ENCODE measurements at places on chromosomes 7 and 10. TPM values are rescaled to one million over a fixed set of nuclear protein-coding genes. Genes with fewer than 3 reads are reported as not detected.

DNA sequence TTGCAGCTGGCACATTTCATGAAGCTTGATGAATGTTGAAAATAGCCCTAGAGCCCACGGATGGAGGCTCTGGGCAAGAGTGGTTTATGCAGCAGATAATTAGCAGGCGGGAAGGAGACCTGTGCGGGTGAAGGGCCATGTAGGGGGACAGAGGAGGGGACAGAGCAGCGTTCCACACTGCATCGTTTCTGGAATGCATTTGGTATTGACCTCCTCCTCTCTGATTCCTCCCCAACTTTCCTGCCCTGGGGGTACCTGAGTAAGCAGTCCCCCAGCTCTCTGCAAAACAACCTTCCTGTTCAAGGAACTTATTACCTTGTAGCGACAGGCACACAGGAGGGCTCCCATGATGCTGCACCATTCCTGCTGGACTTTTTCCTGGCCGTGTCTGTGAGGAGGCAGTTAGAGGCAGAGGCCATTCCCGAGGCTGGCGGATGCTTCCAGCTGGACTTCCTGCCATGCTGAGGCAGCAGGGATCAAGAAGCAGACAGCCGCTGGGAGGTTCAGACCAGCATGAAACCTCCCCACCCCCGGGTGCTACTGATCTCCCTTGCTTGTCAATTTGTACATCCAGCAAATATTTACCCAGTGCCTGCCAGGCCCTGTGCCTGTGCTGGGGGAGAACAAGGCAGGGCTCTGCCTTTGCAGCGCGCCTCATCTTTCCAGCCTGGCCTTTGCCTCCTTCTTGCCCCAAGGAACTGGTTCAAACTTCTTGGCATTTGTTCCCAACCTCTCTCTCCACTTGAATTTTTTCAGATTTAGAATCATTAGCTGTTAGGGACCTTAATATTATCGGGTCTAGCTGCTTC is 28.7 kb downstream of the SLC29A3 start:
- no peak for DNase-seq
- peaks cover 19% of the 10 kb centered on the region for H3K27me3 ChIP-seq
- H3K36me3 ChIP-seq = no peaks in the 10 kb centered on the region
- H3K4me1 ChIP-seq = peaks cover 4% of the 10 kb centered on the region
- no peak overlapping the region for H3K27ac ChIP-seq

DNA sequence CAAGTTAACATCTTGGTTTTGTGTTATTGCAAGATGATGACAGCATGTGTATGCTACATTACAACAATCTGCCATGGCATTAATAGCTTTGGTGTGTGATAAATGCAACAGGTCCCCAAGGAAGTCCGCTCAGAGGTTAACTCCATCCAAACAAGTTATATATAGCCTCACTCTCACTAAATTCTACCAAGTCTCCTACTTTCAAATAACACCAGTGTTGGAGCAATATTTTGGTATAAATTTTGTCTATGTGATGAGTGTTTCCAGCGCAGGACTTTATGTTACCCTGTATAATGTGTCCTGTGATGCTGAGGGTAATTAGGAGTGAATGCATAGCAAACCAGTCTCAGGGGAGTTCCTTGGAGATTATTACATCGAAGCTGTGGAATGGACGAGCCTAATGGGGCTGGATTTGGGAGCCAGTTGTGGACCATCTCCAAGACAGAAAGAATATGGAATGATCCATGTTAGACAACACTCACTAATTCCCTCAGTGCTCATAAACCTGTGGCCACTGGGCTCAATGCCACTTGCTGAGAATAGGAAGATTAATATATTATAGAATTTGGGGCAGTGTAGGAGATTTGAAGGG is 127.6 kb upstream of the CXCL12 start:
- no peak overlapping the region for H3K4me3 ChIP-seq
- H3K27me3 ChIP-seq = peaks cover 11% of the 10 kb centered on the region
- no peak for DNase-seq
- no peaks in the 10 kb centered on the region for H3K4me1 ChIP-seq
- no peaks in the 10 kb centered on the region for H3K36me3 ChIP-seq

- H3K4me3 ChIP-seq = no peak overlapping the region
- no peak overlapping the region for H3K27ac ChIP-seq
Observed at GRCh38 chr7:24255139-24255538, 28.9 kb upstream of the NPY start.

DNA sequence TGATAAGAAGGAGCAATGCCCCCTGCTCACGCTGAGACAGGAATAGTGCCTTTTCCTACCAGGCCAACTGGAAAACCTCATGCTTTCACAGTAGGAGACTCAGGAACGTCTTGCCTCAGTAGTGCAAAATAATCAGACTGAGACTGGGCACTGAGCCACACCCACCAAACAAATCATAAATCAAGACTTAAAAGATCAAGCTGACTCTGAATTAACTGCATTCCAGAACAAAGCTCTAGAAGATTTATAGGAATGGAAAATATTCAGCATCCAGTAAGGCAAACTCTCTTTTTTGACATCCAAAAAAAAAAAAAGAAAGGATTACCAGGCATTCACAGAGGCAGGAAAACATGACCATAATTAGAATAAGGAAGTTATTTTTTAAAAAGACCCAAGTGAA is 30.5 kb upstream of the SLC18A3 start:
- peaks cover 3% of the 10 kb centered on the region for H3K27me3 ChIP-seq
- no peak overlapping the region for H3K4me3 ChIP-seq
- no peaks in the 10 kb centered on the region for H3K4me1 ChIP-seq

Gene CADPS2
- polyA plus RNA-seq = 0.10 TPM

Gene XRCC2
- 2.2 TPM for polyA plus RNA-seq

GRCh38 chr10:12109286-12109685 is 20.2 kb upstream of the SEC61A2 start:
- H3K4me1 ChIP-seq = no peaks in the 10 kb centered on the region
- H3K36me3 ChIP-seq = peaks cover 35% of the 10 kb centered on the region
- no peaks in the 10 kb centered on the region for H3K27me3 ChIP-seq
- H3K4me3 ChIP-seq = no peak overlapping the region
- DNase-seq = no peak

Gene CYP17A1
- polyA plus RNA-seq = not detected

GRCh38 chr10:110613341-110613995 is 30.7 kb upstream of the RBM20 start:
- H3K4me3 ChIP-seq = no peak overlapping the region
- peaks cover 6% of the 10 kb centered on the region for H3K4me1 ChIP-seq
- no peak for DNase-seq
- H3K27ac ChIP-seq = no peak overlapping the region

DNA sequence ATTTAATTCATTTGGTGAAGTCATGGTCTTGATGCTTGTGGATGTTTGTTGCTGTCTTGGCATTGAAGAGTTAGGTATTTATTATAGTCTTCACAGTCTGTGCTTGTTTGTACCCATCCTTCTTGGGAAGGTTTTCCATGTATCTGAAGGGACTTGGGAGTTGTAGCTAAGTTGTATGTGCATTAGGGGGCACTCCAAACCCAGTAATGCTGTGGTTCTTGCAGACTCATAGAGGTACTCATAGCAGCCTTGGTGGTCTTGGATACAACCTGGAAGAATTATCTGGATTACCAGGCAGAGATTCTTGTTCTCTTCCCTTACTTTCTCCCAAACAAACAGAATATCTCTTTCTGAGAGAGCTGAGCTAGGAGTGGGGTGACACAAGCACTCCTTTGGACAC is 93.2 kb downstream of the ADCYAP1R1 start:
- H3K27me3 ChIP-seq = no peaks in the 10 kb centered on the region
- H3K36me3 ChIP-seq = no peaks in the 10 kb centered on the region
- DNase-seq = no peak
- H3K4me3 ChIP-seq = no peak overlapping the region

Gene OGDHL
- polyA plus RNA-seq = 0.27 TPM

DNA sequence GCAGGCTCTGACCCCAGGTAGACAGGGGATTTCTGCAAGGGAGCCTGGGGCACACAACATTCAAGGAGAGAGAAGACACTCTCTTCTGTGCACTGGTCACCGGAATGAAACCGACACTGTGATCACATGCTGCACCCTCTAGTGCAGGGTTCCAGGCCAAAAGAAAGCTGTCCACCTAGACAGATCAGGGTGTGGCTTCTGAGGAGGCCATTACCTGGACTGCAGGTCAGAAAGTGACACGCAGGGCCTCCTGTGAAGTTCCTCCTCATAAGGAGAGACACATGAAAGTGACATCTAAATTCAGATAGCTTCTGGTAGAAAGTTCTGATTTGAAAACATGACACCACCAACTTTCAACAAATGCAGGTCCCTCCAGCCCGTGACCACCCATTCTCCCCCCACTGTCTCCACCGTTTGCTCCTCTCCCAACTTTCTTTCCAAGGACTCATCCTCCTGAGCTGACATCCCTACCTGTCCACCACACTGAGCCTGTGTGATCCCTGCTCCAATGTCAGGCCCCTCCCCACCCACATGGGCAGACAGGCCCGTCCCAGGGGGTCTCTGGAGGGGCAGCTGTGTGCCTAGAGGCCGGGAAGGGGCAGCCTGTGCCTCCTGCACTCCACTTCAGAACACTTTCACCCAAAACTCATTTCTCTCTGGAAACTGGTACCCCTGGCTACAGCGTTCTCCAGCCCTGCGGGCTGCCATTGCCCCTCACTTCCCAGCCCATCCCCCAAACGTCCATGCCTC is 198.0 kb downstream of the TNS3 start:
- H3K27me3 ChIP-seq = no peaks in the 10 kb centered on the region
- H3K36me3 ChIP-seq = peaks cover 40% of the 10 kb centered on the region
- DNase-seq = no peak
- H3K4me3 ChIP-seq = no peak overlapping the region
- no peak overlapping the region for H3K27ac ChIP-seq

DNA sequence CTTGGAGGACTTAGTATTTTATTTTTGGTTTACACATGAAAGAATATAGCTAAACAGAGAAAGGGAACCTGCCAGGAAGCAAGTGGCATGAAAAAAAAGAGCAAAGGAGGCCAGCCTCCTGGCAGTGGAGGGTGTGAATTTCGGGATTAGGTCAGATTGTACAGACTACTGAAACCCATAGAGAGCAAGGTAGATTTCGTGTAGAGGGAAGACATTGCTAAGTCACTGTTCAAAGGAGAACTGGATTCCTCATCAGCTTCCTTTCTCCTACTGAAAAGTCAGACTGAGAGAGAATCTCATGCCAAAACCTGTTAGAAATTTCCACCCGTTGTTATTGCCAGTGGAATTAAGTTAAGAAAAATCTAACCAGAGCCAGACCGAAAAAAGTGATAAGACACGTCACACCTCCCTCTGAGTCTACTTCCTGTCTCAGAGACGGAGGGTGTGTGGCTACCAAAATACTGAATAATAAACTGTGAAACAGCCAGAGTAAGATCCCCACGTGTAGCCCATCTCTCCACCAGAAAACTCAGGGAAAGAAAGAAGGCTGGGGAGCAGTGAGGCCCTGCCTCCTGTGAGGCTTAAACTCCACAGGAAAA is 118.8 kb downstream of the SKIDA1 start:
- no peaks in the 10 kb centered on the region for H3K36me3 ChIP-seq
- DNase-seq = peak; percentile 62
- peaks cover 6% of the 10 kb centered on the region for H3K4me1 ChIP-seq
- no peak overlapping the region for H3K27ac ChIP-seq
- H3K27me3 ChIP-seq = no peaks in the 10 kb centered on the region

- no peak overlapping the region for H3K27ac ChIP-seq
- no peaks in the 10 kb centered on the region for H3K27me3 ChIP-seq
- H3K36me3 ChIP-seq = peaks cover 14% of the 10 kb centered on the region
- H3K4me1 ChIP-seq = no peaks in the 10 kb centered on the region
Observed at GRCh38 chr7:102096012-102096332, 190.7 kb upstream of the SH2B2 start.

DNA sequence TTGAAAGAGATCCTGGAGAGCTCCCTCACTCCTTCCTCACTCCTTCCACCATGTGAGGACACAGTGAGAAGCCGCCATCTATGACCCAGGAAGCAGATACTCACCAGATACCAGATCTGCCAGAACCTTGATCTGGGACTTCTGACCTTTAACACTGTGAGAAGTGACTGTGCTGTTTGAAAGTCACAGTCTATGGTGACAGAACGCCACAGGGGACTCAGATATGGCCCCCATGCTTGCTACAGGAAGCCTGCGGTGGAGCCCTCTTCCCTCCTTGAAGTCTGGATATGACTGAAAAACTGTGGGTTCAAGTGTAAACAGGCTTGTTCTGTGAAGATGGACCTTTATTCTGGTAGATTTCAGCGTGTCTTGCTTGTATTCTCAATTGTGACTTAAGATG is 297.8 kb downstream of the KLF6 start:
- H3K36me3 ChIP-seq = no peaks in the 10 kb centered on the region
- no peaks in the 10 kb centered on the region for H3K27me3 ChIP-seq
- H3K27ac ChIP-seq = no peak overlapping the region
- H3K4me1 ChIP-seq = peaks cover 11% of the 10 kb centered on the region
- H3K4me3 ChIP-seq = no peak overlapping the region
- DNase-seq = no peak

Gene TAS2R4
- polyA plus RNA-seq = 0.14 TPM
